BE2C (cell line): ENCODE measurements at places on chromosomes 4 and X.

DNA sequence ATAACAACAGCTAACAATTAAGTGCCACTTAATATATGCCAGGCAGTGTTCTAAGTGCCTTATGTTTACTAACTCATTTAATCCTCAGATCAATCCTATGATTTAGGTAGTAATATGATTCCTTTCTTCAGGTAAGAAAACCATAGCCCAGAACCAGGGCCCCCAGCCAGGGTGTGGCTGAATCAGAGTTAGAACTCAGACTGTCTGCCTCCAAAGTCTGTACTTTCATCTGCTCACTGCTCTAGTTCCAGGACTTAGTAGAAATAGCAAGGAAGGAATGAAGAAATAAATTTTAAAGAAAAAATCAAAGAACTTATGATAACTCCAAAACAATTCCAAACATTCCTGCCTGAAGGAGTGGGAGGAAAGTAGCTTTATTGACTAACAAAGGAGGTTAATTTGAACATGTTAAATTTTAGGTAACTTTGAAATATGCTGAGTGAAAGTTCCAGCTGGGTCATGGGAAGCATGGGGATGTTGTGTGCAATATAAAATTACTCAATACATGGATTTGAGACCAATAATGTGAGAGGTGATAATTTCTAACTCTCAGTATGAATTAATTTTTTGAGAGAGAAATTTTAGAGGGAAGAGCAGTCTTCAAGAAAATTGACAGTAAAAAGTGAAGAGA, 8.8 kb upstream of the ADH1C start:
- no peak for DNase-seq

- no peak for DNase-seq
Observed at GRCh38 chrX:43269201-43269600, 386.9 kb upstream of the MAOA start.

GRCh38 chr4:74319470-74319869, 11.2 kb downstream of the EPGN start:
- no peak for DNase-seq

DNA sequence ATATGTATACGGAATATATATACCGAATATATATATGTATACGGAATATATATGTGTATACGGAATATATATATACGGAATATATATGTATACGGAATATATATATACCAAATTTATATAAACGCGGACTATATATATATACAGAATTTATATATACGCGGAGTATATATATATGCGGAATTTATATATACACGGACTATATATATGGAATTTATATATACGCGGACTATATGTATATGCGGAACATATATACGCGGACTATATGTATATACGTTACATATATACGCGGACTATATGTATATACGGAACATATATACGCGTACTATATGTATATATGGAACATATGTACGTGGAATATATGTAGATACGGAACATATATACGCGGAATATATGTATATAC, 78.6 kb downstream of the ARHGAP36 start:
- no peak for DNase-seq

DNA sequence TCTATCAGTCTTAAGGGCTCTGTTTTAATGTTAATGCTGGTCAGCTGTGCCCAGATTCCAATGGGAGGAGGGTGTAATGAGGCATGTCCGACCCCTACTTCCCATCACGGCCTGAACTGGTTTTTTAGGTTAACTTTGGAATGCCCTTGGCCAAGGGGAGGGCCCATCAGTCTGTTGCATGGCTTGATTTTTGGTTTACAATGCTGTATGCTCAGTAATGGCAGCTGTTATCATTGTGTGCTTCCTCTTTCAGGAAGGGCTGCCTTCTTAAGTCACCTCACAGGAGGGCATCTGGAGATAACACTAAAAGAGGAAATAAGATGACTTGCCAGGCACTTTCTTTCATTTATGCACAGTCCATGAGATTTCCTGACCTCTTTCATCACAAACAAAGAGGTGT, 36.3 kb downstream of the ATXN3L start:
- no peak for DNase-seq

DNA sequence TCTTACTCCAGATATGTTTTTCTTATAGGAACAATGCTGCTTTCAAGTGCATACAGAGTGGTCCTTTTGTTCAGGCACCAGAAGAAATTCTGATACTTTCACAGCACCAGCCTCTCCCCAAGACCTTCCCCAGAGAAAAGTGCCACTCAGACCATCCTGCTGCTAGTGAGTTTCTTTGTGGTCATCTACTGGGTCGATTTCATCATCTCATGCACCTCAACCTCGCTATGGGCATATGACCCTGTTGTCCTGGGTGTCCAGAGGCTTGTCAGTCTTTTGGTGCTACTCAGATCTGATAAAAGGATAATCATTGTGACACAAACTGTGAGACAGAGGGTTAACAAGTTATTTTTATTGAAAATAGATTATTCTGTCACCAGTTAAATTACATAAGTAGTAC, 39.5 kb downstream of the WDR13 start:
- no peak for DNase-seq

GRCh38 chr4:139550724-139551429, 5.1 kb downstream of the SETD7 start:
- peak; percentile 32 for DNase-seq

DNA sequence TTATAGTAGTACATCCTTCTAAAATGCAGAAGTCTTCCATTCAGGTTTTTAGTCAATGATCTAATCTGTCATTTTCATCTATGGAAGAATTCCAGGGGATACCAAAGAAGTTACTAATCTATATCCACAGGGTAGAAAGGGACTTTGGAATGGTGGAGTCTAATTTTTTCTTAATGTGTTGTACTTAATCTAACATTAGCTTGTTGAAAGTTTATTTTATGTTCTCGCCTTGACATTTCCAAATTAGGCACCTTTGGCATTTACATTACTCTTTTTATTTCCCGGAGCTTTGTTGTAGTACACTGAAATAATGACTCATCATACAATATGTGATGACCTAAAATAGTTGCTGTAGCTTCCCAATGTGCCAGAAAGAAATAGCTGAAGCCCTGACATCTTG, 91.5 kb downstream of the HTR2C start:
- no peak for DNase-seq

DNA sequence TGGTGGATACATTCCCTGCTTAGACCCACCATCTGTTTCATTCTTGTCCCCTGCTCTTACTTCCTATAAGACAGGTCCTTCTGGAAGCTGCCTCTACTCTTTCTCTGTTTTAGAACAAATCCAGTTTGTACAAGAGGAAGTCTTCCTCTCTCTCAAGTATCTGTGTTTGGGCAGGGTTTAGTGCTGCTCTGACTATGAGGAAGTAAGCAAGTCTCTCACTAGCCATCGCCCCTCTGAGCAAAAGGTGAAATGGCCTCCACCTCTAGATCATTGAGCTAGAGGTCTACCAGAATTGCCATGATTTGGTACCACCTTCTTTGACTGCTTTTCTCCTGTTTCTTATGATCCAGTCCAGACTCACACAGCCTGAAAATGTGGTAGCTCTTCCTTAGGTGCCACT, 8.4 kb downstream of the BTK start:
- no peak for DNase-seq

GRCh38 chr4:147958489-147959065, 226.7 kb downstream of the ARHGAP10 start:
- DNase-seq = no peak

GRCh38 chr4:61772126-61772525, 572.0 kb downstream of the ADGRL3 start:
- no peak for DNase-seq

DNA sequence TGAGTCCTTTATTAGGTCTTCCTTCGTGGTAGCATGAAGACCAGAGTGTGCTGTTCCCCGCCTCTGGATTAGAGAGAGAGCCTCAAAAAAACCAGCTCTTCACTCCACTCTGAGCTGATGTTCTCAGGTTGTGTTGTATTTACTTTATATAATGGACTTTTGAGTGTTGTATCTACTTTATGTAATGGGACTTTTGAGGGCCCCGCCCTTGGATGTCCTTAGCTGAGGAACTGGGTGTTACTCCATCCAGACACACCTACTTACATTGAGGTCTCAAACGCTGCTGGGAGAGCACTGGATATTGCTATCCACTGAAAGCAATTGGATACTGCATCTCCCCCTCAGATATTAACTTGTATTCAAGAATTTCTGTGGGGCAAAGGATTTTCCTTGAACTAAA, 28.2 kb downstream of the ATP8A1 start:
- no peak for DNase-seq

DNA sequence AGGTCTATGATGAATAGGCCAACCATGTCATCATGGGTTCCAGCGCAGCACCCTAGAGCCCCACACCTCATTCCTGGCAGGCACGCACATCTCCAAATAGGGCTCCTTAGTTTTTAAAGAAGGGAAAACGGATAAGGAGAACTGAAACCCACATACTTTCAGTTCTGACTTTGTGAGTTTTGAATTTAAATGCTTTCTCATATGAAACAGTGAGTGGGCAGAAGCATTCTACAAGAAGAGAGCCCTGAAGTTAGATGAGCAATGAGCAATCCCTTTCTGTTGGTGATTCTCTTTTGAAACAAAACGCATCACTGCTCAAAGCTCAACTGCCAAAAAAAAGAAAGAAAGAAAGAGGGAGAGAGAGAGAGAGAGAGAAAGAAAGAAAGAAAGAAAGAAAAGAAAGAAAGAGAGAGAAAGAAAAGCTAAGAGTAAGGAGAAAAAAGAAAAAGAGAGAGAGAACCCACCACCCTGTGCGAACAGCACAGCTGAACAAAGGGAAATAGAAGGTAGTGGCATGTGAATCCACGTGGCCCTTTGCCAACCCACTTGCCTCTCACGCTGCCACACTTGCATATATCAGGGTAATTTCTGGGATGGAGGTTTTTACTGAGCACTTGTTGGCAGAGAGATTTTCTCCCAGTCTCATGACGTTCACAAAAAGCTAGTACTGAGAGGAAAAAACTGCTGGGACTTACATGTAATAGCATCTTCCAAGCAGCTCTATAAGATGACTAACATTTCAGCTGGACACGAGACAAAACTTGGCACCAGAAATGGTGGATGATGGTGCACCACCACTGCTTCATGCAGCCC, 31.0 kb downstream of the TMSB4X start:
- DNase-seq = no peak
